ENCODE measurements at places on chromosomes 1 and 21.

- DNase-seq = no peak
- H3K4me3 ChIP-seq = no peak overlapping the region
- H3K27me3 ChIP-seq = no peaks in the 10 kb centered on the region
- H3K4me1 ChIP-seq = peaks cover 28% of the 10 kb centered on the region
- H3K36me3 ChIP-seq = no peaks in the 10 kb centered on the region
These were observed 99.5 kb downstream of the CACHD1 start for GRCh38 chr1:64569411-64569810.

DNA sequence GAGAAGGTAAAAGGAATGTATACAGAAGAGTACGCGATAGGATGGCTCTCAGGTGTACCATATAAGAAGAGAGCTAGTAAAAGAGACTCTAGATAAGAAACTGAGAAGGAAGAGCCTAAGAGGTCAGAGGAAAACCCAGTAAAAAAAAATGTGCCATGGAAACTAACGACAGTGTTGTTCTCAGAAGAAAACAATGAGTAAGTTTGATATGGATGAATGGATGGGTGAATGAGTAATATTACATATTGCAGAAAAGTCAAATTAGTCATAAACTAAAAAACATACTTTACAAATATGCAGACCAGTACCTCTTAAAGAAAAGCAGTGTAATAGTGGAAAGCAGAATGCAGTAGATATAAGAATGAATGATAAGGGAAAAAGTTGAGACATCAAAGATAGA, 316.2 kb downstream of the HMCN1 start:
- no peak for DNase-seq
- no peak overlapping the region for H3K27ac ChIP-seq
- no peaks in the 10 kb centered on the region for H3K36me3 ChIP-seq
- H3K4me1 ChIP-seq = no peaks in the 10 kb centered on the region
- H3K27me3 ChIP-seq = no peaks in the 10 kb centered on the region

DNA sequence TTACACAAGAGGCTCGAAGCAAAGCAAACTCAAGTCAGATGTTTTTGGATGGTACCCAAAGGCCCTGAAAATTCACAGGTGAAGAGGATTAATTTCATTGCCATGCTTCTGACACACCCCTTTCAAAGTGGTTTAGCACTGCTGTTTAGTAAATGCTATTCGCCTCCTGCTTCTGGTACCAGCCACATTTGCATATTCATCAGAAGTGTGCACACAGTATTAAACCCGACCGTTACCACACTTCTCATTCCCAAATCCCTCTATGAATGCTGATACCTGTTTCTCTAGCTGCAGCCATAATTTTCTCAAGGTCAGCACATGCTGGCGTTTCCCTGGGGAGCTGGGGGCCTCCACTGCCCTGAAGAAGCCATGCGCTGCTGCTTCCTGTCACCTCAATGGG, 179.8 kb upstream of the DAB1 start:
- no peaks in the 10 kb centered on the region for H3K4me1 ChIP-seq
- no peak for DNase-seq
- no peaks in the 10 kb centered on the region for H3K27me3 ChIP-seq
- no peaks in the 10 kb centered on the region for H3K36me3 ChIP-seq

GRCh38 chr21:33865176-33865575, 50.4 kb downstream of the ATP5PO start:
- H3K4me1 ChIP-seq = no peaks in the 10 kb centered on the region
- no peak overlapping the region for H3K4me3 ChIP-seq
- DNase-seq = no peak
- H3K36me3 ChIP-seq = no peaks in the 10 kb centered on the region

- no peak overlapping the region for H3K27ac ChIP-seq
- H3K4me1 ChIP-seq = no peaks in the 10 kb centered on the region
- no peaks in the 10 kb centered on the region for H3K36me3 ChIP-seq
- no peak overlapping the region for H3K4me3 ChIP-seq
- no peaks in the 10 kb centered on the region for H3K27me3 ChIP-seq
- DNase-seq = no peak
These were observed 34.1 kb upstream of the CNIH3 start for GRCh38 chr1:224582041-224582440.

DNA sequence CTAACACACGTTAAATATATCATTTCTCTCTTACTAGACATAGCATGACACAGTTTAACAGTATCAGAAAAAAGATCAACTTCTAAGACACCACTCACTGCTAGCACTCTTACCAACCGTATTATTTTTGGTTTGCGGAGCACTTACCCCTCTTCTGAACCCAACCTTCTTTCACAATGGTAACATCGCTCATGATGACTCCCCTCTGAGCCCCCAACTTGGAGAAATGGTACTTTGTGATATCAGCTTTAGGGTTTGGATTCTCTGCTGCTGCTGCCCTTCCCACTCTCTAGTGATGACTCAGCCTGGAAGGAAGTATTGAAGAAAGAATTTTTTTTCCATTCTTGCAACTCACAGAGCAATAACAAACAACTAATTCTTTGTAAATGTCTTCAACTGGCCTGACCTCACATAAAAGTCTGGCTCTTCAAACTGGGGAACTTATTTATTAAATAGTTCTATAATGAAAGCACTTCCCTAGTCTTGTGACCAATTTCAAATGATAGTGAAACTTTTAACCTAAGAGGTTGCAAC, 7.0 kb downstream of the AKT3 start:
- H3K4me1 ChIP-seq = peaks cover 23% of the 10 kb centered on the region
- H3K36me3 ChIP-seq = no peaks in the 10 kb centered on the region
- H3K4me3 ChIP-seq = no peak overlapping the region
- H3K27me3 ChIP-seq = no peaks in the 10 kb centered on the region

- no peaks in the 10 kb centered on the region for H3K36me3 ChIP-seq
- peaks cover 24% of the 10 kb centered on the region for H3K27me3 ChIP-seq
- H3K27ac ChIP-seq = no peak overlapping the region
- no peak for DNase-seq
- no peaks in the 10 kb centered on the region for H3K4me1 ChIP-seq
These were observed 28.7 kb downstream of the PADI3 start for GRCh38 chr1:17277511-17278159.

GRCh38 chr1:9846611-9847171, 22.9 kb upstream of the CLSTN1 start:
- no peaks in the 10 kb centered on the region for H3K27me3 ChIP-seq
- no peak for DNase-seq

Measured in lower lobe of right lung (tissue), 2 donors.